ENCODE measurements at places on chromosomes 1 and 21. TPM values are rescaled to one million over a fixed set of nuclear protein-coding genes. Genes with fewer than 3 reads are reported as not detected.

MRPL24 gene
- total RNA-seq: 88.2 TPM

- ATAC-seq: no peak
Measured at GRCh38 chr1:219575563-219575962, 37.3 kb downstream of the ZC3H11B start.

DNA sequence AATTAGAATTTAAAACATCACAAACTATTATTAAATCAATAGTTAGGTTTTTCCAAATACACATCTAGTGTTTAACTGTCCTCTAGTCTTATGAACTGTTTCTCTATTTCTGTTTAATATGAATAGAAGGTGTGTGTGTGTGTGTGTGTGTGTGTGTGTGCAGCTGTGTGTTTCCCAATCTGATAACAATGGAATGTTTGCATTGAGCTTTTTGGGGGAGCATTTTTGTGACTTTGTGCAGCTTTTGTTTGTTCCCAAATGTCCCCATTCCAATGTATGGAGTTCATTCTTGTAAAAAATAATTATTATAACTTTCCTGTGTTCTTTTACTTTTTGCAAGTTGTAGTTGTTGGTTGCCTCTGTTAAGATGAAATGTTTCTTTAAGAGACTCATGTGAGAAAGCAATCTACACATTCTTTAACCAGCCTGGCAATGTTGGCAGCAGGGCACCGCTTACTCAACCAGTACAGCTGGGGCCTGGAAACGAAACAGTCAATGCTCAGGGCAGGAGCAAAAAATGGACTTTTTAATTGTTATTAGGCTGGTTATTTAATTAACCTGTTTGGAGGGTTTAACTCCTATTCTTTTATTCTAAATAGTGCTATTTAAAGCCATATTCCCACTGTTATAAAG is 354.3 kb downstream of the SRGAP2C start:
- no peak for ATAC-seq

DNA sequence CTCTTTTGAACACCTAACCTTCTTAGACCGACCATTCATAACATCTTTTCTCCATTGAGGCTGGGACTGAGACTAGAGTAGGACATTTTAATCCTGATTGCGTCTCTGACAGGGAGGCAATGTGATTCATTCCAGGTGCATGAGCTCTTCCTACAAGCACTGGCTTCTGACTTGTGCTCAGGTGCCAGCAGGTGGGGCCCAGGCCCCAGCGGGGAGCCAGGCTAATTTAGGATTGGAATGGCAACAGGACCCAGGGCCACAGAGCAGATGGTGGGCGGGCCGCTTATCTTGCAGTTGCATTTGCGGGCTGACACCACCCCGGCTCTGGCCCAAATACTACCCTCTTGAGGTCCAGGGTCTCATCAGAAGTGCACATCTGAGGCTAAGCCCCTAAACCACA is 4.1 kb downstream of the GPA33 start:
- no peak for ATAC-seq

- ATAC-seq: no peak
Measured at GRCh38 chr1:147223740-147224615, 1.2 kb downstream of the FMO5 start.

- no peak for ATAC-seq
Measured at GRCh38 chr21:34593954-34594531, 20.9 kb downstream of the RCAN1 start.

DAB1 gene
- total RNA-seq: 12.4 TPM

- ATAC-seq: no peak
Measured at GRCh38 chr1:150268340-150268704, 494 bp downstream of the APH1A start.

GRCh38 chr1:32005522-32005921 is 8.1 kb upstream of the KHDRBS1 start:
- no peak for ATAC-seq

GJA4 gene
- total RNA-seq: 0.79 TPM

NTMT2 gene
- total RNA-seq: not detected

FOXD2 gene
- total RNA-seq: 0.11 TPM

DNA sequence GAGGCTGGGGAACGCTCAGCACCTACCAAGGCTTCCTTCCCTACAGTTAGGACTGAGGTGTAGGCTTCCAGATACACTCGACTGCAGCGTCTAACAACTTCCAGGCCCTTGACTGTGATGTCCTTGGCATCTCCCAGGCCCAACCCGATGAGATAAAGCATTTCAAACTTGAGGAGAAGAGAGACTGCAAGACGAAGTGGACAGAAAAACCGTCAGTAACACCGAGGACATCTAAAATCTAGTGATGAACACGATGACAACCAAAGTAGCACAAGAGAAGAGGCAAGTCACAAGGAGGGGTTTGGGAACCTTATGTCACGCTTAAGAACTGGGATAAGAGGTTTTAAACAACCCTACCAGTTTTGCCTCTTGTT is 314 bp downstream of the DPH5 start:
- ATAC-seq: peak; percentile 35

- no peak for ATAC-seq
Measured at GRCh38 chr1:89754518-89754917, 66.3 kb upstream of the LRRC8D start.

SELE gene
- not detected for total RNA-seq

DNA sequence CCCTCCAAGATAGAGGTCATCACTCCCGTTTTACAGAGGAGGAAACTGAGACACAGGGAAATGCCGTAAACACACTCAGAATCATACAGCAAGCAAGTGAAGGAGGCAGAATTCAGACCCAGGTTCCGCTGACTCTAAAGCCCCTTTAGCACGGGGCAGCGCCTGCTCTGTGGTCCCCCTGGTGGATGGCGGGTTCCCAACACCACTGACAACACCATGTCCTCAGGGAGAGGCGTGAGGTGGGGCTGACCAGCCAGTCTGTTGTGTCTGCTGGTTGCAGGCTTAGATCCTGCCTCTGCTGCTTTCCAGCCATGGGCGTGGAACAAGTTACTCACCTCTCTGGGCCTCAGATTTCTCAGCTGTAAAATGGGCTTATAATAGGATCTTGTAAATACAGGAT is 617.3 kb downstream of the MATN1 start:
- peak; percentile 48 for ATAC-seq

DNA sequence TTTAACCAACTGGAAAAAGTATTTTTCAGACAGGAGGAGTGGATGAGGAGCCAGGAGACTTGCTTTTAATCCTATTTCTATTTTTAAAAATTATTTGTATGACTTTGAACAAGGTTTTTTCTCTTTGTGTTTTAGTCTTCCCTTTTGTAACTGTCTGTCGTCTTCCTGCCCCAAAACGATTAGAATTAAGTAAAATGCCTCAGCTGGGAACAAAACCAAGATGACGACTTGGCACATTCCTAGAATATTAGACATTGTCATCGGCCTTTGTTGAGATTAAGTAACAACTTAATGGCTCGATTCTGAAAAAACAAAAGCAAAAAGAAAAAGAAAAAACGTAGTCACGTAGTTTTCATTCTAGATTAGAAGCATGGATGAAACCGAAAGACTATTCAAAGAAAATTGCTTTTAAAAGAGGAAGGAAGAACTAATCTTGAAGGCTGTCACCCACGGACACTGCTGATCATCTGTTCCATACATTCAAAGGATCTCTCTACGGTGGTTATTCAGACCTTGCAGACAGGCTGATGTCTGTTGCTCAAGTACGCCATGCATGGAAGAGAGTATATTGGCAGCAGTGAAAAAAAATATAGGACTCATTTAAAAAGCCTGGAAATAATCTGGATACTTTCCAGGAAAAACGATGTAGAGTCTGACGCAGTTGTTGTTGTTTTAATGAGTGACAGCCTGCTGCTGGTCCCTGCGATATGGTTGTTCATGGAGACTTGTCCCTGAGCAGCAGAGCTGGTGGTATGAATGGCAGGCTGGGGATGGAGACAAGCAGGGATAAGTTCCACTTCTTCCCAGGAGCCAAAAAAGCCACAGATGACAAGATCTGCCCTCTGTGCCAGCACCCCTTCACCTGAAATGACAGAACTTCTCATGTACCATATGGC is 16.8 kb downstream of the GNG4 start:
- no peak for ATAC-seq

NFASC gene
- 94.9 TPM for total RNA-seq

Data from motor neuron (in vitro differentiated cells).